ENCODE measurements at places on chromosomes 12 and 14. TPM values are rescaled to one million over a fixed set of nuclear protein-coding genes. Genes with fewer than 3 reads are reported as not detected.

PLEK2 gene
- 3.4 TPM for total RNA-seq

TAS2R14 gene
- total RNA-seq: 4.0 TPM

ARL6IP4 gene
- 206 TPM for total RNA-seq

CDK4 gene
- total RNA-seq: 95.8 TPM

ERBB3 gene
- total RNA-seq: 8.3 TPM

All from omental fat pad (tissue), 4 donors.